NCI-H1105 treated with DMSO at 0.1 percent for 48 hours (cell line): ENCODE measurements at places on chromosomes 5 and 9.
A peak's percentile ranks its signal among the peaks of the same experiment; 100 is the strongest.

GRCh38 chr5:37721447-37721871 lies 118.4 kb downstream of the GDNF start:
- DNase-seq = no peak

GRCh38 chr5:151697452-151697851 lies 10.7 kb upstream of the SPARC start:
- DNase-seq = no peak

GRCh38 chr5:108064302-108064701 lies 317.6 kb downstream of the FBXL17 start:
- no peak for DNase-seq

DNA sequence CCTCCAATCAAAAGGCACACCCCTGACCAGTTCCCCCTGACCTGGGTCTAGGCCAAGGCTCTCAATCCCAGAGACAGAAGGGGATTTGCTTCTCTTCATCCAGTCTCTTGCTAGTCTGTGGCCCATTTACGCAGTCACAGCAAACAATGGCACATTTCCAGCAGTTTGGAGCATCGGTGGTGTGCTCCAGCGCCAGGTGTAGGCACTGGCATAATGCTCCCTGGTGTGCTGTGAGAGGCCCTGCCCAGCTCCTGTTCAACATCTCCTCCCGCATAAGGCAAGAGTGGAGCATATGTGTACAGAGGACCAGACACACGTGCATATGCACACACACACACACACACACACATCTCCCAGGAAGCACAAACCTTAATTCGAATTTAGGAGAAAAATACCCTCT lies 79.5 kb upstream of the ERCC6L2 start:
- peak; percentile 90 for DNase-seq

DNA sequence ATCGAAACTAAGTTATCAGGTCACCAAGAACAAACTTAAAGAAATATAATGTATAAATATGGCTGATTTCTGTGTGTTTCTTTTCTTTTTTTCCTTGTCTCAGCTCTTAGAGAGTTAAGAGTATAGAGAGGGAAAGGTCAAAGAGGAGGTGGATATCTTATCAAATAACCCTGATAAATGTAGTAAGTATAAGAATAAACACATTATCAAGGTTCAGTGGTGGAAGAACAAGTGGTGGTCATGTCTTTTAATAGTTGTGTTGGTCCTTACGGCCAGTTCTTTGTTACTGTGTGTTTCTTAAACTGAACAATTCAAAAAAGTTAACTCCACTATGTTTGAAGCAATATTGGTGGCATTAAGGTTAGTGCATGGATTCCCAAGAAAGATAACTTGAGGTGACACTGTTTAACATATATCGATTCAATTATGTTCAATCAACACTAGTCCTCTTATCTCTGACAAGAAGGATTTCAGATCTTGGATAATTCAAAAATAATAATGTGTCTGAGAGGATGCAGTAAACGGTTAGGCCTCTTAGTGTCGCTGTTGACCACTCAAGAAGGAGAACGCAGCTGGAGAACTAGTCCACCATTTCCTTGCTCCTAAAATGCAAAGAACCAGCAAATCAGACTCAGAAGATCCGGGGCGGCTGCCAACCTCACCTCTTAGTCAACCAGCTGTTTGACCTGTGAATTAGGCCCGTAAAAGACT lies at the start of gene PCDHGA3:
TSS of gene PCDHGA3 (plus strand) at position 588 of the 711 bp plus-strand sequence. CDS start 205 bp downstream, outside the sequence.
- DNase-seq = no peak

DNA sequence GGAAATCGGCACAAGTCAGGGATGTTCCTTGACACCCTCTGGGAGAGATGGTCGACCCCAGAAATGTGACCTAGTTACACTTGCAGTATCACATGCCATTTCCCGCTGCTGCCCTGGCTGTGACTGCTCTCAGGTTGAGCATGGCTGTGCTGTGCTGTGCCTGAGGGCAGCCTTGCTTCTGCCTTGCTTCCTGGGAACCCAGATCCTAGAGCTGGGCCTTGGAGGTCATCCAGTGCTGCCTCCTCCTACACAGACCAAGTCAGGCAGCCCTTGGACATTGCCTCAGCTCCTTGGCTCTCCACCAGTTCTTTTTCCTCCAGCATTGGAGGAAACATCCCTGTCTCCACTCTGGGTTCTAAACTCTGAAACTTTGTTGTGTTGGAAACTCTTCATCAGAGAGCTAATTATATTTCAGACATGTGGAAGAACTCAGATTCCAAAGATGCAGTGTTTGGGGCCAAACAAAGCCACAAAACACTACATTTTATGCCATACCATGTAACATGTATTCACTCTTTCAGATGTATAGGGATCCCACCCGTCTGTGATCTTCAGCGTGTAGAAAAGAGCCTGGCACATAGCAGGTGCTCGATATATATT lies 6.1 kb downstream of the MAMDC2 start:
- no peak for DNase-seq

- DNase-seq = no peak
Measured at GRCh38 chr5:137822984-137823383, 44.7 kb upstream of the MYOT start.

DNA sequence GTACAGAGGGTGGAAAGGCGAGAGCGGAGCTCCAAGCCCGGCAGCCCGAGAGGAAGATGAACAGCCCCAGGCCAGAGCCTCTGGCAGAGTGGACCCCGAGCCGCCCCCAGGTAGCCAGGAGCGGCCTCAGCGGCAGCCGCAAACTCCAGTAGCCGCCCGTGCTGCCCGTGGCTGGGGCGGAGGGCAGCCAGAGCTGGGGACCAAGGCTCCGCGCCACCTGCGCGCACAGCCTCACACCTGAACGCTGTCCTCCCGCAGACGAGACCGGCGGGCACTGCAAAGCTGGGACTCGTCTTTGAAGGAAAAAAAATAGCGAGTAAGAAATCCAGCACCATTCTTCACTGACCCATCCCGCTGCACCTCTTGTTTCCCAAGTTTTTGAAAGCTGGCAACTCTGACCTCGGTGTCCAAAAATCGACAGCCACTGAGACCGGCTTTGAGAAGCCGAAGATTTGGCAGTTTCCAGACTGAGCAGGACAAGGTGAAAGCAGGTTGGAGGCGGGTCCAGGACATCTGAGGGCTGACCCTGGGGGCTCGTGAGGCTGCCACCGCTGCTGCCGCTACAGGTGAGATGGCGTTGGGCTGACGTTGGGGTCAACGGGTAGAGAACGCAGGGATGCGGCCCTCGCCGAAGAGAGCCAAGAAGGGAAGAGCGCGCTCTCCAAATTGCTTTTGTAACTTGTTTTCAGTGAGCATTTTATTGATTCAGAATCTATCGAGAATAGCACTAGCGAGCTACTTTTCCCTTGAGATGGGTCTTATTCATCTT lies at the start of gene PTGER4:
TSS of gene PTGER4 (plus strand) at position 3 of the 769 bp plus-strand sequence. CDS start 1,079 bp downstream, outside the sequence.
- DNase-seq = no peak

DNA sequence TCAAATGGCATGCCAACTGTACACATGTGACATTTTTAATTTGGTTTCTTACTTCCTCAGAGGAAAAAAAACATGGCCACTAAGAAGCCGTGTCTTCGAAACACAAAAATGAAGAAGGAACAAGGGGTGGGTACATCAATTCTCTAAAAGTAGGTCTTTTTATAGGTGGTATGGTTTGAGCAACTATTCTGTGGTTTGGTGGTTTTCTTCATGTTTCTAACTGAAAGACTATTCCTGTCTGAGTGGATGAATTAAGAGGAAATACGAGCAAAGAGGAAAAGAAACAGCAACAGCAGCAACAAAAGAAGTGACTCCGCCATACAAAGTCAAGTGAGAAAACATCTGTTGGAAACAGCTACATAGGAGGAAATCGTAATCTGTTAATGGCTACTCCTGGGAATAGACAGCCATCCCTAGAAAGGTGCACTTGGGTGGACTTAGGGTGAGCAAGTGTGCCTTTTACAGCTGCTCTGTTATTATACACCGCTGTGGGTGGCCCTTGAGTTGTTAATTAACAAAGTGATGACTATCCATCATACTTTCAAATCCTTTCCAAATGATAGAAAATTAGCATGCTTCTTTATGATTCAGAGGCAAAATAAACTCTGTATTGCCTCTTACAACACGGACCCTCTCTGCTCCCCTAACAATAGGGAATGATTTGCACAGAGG lies 575.8 kb downstream of the TLE1 start:
- DNase-seq = peak; percentile 90

DNA sequence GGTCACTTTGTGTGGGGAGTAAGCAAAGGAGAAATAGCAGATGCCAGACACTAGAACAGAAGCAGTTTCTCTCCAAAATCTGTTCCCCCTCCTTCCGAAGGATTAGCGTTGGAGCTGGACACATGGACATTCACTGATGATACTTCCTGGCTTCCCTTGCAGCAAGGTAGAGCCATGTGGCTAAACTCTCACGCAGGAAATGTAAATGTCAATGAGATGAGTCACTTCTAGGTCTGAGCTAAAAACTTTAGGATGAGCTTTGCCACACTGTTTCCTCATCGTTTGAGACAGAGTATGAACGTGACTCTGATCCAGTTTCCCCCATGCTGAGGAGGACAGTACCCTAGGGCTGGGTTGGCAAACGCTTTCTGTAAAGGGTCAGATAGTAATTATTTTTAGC lies 5.1 kb downstream of the BHMT2 start:
- no peak for DNase-seq

DNA sequence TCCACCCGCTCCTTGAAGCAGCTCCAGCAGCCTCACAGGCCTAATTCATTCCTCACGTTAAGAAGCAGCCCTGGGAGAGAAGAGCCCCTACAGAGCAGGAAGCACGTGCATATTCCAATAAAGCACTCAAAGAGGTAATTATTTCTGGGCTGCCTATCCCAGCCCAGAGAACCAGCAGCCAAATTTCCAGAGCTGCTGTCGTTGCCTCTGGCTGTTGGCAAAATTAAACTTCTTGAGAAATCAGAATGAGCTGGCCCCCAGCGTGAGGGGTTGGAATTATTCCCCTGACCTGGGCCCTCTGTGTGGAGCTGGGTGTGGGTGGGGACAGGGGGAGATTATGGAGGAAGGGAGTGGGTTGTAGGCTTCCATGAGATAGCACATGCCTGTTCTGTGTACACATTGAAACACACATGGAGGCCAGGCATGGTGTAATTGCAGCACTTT lies 86.8 kb upstream of the HSPA9 start:
- DNase-seq = no peak

GRCh38 chr9:93325307-93326035 lies 126.0 kb upstream of the FAM120A start:
- no peak for DNase-seq

GRCh38 chr5:137708796-137709559 lies 26.9 kb downstream of the KLHL3 start:
- no peak for DNase-seq

GRCh38 chr5:32565145-32565544 lies 20.2 kb upstream of the SUB1 start:
- DNase-seq = no peak

GRCh38 chr5:96280946-96281393 lies 152.1 kb downstream of the PCSK1 start:
- DNase-seq = no peak

GRCh38 chr9:81581986-81582385 lies 107.4 kb downstream of the TLE1 start:
- DNase-seq = no peak

- DNase-seq = no peak
Measured at GRCh38 chr9:82457298-82457697, 468.7 kb downstream of the SPATA31D1 start.
